ENCODE measurements at places on chromosomes 3 and 15.

GRCh38 chr15:42796955-42797782 is 60.2 kb upstream of the CDAN1 start:
- no peak for DNase-seq

GRCh38 chr3:47634996-47635395 is 56.3 kb upstream of the CSPG5 start:
- no peak for DNase-seq

DNA sequence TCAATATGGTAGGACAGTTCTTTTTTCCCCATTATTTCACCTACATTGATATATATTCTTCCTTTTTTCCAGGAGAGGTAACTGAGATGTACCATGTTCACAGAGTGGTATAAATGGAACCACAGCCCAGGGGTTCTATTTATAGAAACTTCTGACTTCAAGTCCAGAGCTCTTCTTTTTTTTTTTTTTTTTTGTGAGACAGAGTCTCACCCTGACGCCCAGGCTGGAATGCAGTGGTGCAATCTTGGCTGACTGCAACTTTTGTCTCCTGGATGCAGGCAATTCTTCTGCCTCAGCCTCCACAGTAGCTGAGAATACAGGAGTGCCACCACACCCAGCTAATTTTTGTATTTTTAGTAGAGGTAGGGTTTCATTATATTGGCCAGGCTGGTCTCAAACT is 267.1 kb upstream of the TPRG1 start:
- DNase-seq = no peak

DNA sequence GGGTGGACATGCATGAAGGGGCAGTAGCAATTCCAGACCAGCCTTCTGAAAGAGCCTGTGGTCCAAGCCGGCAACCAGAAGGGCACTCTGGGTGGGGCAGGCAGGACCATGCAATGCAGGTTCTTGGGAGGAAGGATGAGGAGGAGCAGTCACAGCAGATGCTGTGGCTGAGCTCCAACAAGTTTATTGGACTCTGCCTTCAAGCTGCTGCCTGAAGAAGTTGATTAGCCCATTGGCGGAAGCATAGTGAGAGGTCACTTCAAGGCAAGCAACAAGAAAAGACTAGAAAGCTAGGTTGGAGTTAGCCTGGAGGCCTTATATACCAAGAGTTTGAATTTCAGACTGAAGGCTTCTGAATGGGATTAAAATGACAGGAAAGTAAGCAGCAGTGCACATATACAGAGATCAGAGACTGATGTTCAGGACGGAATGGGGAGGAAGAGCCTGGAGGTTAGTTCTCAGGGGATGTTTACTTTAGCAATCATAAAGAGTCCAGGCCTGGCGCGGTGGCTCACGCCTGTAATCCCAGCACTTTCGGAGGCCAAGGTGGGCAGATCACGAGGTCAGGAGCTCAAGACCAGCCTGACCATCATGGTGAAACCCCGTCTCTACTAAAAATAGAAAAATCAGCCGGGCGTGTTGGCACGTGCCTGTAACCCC is 39.9 kb downstream of the SFMBT1 start:
- no peak for DNase-seq

DNA sequence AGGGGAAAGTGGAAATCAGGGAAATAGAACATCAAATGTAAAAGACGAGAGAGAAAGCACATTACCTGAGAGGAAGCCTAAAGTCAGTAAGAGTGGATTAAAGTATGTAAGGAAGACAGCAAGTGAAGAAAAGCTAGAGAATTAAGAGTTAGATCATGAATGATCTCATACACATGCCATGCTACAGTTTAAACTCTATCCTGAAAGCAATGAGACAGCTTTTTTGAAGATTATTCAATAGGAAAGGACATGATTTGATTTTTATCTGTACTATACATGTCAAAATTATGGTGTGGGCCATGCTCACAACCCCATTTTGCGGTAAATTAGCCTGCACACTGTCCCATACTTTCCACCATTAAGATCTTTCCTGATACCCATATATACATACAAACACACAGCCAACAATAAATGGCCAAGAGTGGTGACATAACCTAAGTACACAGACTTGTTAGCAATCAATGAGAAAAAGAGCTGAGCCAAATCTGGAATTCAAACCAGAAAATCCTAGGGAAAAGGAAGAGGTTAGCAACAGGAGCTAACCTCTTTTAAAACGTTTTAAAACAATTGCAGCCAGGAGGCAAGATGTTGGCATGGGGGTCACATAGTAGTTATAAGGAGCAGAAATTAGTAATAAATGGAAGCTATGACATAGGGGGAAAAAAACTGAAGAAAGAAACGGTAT is 4.5 kb downstream of the MYO9A start:
- DNase-seq = no peak

DNA sequence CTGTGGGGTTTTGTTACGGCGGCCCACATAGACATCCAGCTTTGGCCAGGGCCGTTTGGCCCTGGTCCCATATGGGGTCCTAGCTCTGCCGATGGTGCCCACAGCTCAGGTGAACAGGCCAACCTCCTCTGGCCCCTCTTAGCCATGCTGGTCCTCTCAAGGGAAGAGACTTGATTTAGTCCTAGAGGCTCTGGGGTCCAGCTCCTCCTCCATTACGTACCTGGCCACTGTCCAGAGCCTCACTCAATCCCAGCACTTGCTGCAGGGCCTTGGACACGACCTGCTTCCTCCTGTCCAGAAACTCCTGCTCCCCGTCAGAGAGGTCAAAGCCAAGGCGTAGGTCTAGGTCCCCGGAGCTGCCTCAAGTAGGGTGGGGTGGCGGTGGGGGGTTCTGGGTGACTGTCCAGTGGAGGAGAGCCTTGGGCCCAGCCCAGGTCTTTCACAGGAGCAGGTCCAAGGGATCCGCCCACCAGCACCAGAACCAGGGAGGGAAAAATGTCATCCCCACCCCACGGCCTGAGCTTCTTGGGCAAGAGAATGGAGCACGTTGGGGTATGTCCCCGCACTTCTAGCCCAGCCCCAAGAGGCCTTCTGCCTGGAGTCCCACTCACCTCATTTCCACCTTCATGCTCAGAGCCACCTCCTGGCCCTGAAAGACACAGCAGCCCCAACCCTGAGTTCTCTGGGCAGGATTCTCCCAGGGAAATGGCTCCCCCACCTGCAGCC is 6.8 kb downstream of the PLA2G4F start:
- no peak for DNase-seq

GRCh38 chr3:45123030-45123429 is 23.1 kb downstream of the CDCP1 start:
- no peak for DNase-seq

GRCh38 chr3:59081071-59081470 is 31.2 kb upstream of the CFAP20DC start:
- no peak for DNase-seq

All from WERI-Rb-1 (cell line).